ENCODE measurements at places on chromosomes 16 and 17.

GRCh38 chr16:4852221-4852872 is 5.1 kb downstream of the UBN1 start:
- no peak for DNase-seq

DNA sequence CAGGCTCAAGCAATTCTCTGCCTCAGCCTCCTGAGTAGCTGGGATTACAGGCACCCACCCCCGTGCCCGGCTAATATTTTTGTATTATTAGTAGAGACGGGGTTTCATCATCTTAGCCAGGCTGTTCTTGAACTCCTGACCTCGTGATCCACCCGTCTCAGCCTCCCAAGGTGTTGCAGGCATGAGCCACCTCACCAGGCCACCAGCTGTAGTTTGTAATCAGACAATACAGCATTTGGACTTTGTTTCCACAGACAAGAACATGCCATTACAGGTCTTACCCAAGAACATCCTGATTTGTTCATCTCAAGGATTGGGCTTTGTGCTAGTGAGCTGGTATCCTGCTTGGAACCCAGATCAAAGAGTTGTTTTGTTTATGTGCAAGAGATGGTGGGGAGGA is 30.1 kb downstream of the C17orf100 start:
- no peak for DNase-seq

- no peak for DNase-seq
Observed at GRCh38 chr17:77425791-77426641, 285.2 kb downstream of the SEC14L1 start.

DNA sequence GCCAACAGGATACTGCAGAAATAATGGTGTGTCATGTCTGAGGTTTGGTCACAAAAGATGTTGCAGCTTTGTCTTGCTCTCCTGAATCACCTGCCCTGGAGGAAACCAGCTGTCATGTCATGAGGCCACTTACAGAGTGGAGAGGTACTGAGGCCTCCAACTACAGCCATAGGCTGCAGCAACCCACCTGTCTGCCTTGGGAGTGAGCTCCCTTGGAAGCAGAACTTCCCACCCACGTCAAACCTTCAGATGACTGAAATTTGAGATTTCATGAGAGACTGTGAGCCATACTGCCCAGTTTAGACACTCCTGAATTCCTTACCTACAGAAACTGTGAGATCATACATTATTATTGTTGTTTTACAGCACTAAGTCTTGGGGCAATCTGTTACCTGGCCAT is 475.9 kb downstream of the HS3ST3B1 start:
- no peak for DNase-seq

- no peak for DNase-seq
Observed at GRCh38 chr17:77320485-77321256, 179.9 kb downstream of the SEC14L1 start.

Measured in vagina (tissue), 2 donors.